ENCODE measurements at places on chromosomes 12 and 14.

GRCh38 chr12:94228488-94228907, 80.1 kb downstream of the PLXNC1 start:
- DNase-seq: no peak

DNA sequence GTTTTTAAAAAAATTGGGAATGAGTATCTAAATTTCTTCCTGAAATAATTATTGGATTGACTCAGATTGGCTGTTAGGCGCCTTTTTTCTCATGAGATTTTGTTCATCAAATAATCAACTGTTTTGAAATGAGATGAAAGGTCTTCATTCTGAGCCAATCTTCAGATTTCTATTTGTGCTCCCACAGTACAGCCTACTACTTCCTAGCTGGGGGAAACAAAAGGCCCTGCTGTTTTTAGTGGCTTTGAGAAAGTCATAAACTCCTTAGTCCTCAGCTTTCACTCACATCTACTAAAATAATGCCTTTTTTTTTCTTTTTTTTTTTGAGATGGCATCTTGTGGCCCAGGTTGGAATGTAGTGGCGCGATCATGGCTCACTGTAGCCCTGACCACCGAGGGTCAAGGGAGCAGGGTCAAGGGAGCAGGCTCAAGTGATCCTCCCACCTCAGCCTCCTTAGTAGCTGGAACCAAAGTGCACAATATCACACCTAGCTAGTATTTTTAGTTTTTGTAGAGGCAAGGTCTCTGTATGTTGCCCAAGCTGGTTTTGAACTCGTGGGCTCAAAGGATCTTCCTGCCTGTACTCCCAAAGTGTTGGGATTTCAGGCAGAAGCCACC, 15.2 kb downstream of the NACA start:
- no peak for DNase-seq

DNA sequence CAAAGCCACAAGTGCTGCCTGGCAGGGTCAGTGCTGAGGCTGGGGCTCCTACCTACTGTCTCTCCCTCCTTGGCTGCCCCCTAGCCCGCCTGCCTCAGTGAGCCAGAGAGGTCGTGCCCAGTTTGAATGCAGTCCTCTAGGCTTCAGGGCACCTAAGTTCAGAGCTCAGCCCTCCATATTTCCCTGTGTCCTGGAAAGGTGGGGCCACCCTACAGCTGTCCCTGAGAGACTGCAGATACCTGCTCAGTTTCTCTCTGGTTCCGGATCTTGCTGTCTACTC, 142.6 kb downstream of the CALM1 start:
- no peak for DNase-seq

DNA sequence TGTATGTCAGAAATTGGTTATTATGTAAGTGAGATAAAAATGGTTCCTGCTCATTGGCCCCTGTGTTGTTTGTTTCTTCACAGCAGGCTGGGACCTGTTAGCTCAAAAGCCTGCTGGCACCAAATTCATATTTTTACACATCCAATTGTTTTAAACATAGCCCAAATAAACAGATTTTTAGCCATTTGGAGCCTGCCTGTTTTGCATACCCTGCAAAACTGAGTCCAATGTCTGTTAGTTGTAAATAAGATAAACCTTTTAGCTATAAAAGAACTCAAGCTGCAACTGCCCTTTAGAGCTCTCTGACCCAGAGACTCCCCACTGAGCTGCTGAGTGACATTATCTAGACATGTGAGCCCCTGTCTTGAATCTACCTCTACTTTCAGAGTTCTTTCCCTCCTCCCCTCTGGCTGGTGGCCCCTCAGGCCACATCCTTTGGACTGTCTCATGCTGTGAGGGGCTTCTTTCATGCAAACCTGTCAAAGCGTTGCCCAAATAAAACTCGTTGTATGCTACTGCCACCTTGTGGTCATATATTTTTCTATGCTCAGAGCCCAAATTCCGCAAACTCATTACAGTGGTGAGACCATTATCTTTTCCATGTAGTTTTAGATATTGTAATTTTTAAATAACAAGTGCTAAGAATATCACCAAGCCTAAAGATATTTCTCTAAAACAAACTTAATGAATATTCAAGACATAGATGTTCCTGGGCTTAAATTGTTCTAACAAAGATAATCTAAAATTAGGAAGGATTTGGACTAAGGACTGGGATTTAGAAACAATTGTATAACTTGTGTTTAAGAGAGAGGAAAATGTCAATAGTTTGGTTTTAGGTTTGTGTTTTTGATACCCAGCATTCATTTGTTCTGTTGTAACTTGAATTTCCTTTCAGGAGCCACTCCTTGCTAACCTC, 337.9 kb downstream of the AACS start:
- DNase-seq: peak; percentile 48

DNA sequence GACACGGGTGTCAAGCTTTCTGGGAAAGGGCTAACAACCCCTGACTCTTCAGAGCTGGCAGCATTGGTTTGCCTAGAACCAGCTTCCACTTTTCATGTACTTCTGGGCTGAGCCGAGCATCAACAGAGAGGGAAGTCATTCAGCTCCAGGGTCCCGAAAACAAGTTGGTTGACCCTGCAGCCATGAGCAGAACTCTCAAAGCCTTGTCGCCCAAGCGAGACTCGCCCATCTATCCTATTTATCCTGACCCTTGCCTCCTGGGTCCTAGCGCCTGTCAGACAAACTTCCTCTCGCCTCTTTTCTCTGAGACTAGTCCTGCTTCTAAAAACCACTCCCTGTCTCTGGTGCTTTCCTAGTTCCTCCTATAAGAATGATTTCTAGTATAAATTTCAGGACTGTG, 47.9 kb downstream of the ASCL4 start:
- no peak for DNase-seq

DNA sequence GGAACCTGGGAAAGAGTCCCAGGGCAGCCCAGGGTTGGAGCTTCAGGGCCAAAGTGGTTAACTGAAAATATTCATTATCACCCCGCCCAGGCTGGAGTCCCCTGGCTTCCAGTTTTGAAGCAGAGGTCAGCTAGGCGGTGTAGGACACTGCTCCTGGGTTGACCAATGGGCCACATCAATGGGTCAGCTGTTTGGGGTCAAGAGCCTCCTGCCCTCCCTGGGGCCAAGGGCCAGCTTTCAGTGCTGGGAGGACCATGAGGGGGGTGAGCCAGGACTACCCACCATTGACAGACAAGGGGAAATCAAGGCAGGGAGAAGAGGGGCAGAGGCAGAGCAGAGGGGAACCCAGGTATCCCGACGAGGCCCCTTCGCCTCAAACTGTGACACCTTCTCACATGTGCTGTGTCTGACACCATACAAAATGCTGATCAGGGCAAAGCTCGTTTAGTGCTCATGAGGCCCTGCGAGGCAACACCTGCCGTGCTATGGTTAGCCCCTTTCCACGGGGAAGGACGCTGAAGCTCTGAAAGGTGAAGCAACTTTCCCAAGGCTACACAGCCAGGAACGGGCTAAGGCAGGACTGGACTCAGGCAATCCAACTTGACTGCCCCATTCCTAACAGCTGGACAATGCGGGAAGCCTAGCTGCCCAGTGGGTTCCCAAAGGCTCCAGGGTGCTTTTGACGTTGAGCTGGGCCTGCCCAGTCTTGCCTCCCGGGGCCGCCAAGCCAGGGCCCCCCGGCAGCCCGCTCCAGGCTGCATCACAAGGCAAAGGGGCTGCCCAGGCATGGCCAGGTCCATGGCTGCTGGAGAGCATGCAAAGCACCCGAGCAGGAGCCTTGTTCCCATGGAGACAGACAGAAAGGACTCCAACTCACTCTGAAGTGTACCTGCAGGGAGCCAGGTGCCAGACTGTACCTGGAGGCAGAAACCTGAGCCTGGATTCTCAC, 2.0 kb downstream of the SYNE3 start:
- no peak for DNase-seq

DNA sequence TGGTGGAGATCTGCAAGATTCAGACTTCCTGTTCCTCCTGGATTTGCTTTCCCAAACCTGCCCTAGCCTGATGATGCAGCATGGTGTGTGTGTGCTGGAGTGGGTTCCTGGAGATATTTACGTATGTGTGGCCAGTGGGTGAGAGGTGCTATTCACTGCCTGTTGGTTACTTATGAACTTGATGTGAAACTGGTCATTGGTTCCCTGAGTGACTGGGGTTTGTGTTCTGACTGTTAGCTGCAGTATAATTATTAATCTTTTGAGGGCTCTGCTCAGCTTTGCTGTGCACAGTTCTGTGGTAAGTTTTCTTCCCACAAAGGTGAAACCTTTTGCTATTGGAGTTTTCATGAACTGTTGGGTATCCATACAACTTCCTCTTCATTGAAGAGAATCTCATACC, 541.8 kb upstream of the FBXO33 start:
- no peak for DNase-seq

- no peak for DNase-seq
Observed at GRCh38 chr14:68807987-68808386, 15.1 kb upstream of the ZFP36L1 start.

DNA sequence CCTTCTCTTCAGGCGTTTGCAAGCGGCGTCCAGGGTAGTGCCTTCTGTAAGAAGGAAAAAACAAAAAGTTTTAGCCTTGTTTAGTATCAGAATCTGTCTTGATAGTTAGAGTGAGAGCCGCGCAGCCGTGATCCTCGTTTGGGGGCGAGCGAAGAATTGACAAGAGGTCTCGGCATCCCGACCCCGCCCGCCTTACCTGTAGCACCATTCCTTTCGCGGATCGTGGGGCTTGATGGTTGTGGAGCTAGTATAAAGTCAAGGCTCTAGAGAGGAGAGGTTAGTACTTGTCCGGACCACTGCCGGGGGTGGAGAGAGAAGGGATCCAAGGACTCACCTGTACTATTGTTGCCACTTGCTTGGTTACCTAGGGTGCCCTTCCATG, 494 bp downstream of the TMTC3 start:
- DNase-seq: no peak

GRCh38 chr14:31505411-31505810, 17.6 kb upstream of the GPR33 start:
- no peak for DNase-seq

- DNase-seq: peak; percentile 59
Observed at GRCh38 chr12:18145924-18146323, 55.9 kb upstream of the RERGL start.

GRCh38 chr12:15196678-15197505, 24.3 kb downstream of the RERG start:
- no peak for DNase-seq

DNA sequence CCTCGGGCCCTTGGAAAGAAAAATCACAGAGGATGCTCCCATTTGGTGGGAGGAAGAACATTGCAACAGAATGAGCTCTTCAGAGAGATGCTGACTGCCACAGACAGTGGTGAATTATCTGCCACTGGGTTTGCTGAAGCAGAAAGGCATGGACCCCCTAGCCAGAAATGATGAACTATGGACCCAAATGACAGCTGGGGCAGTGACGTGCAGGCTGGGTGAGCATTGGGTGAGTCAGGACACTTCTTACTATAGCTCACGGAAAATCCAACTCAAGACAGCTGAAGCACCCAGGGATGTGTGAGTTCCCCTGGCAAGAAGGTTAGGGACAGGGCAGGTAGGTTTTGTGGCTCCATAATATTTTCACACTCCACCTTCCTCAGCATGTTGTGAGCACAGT, 993.2 kb downstream of the BCL11B start:
- DNase-seq: no peak

GRCh38 chr12:43840338-43840737, 4.5 kb downstream of the TMEM117 start:
- DNase-seq: no peak

- no peak for DNase-seq
Observed at GRCh38 chr14:66295386-66295785, 190.8 kb upstream of the CCDC196 start.

DNA sequence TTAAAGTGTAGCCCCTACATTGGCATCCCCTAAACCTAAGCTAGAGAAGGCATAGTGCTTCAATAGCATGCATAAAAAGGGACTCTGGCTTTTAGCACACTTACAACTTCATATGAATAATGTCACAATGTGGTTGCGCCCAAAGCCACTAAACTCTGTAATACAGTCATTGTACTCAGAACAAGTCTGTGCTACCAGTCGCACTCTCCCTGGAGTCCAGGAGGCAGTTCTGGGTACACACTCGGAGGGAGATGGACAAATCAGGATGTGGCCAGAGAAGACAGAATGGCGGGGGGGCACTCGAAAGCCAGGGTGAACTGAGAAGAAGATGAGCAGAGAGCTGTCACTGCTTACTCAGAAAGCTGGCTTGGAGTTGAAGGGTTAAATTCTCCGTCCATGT, 10.6 kb downstream of the SAMD4A start:
- DNase-seq: no peak

GRCh38 chr12:20260851-20261250, 107.5 kb upstream of the PDE3A start:
- DNase-seq: peak; percentile 62

DNA sequence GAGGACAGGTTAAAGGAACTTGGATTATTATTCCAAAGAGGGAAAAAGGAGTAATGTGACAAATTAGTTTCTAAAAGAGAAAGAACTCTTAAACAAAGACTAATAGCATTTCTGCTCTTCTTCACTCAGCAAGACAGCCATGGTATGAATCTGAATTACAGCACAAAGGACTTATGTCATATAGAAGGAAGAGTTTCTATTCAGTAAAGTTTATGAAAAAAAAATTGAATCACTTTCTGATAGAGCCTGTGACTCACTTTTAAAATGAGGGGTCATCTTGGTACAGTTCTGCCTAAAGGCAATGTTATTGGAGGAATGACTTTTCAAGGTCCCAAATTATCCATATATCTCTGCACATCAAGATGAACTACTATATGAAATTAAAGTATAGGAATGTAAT, 101.7 kb downstream of the DUSP6 start:
- DNase-seq: no peak

DNA sequence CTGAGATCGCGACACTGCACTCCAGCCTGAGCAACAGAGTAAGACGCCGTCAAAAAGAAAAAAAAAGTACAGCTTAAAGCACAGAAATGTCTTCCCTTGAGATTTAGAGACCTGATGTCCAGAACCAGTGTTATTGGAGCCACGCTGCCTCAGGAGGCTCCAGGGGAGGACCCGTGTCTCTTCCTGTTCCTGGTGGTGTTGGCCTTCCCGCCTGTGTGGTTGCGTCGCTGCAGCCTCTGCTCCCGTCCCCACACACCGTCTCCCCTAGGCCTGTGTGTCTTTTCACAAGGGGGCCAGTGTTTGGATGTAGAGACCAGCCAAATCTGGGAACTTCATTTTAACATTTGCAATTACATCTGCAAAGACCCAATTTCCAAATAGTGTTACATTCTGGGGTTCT, 8.6 kb upstream of the FBRSL1 start:
- DNase-seq: no peak

DNA sequence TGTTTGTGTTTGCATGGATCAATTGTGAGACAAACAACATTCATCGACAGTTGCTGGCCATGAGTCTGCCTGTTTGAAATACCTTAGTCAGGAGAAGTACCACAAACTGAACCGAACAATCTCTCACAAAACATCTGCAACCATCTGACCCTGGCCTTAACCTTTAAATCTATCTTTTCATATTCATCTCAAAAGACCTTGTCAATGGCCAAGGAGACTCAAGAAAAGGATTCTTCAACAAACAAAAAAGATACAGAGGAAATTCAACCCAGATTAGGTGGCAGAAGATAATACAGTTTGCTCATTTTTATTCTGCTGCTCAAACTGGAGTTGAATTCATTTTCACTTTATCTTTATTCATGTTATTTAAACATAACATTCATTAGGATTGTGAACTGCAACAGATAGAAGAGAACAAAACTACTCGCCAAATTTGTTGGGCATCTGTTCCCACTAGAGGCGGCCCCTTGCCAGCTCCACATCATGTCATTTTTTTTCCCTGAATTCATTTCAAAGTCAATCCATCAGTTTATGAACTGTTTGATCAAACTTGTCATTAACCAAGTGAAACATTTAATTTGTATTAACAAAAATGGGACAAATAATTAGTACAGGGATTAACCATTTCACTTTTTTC, 152.3 kb upstream of the OTX2 start:
- no peak for DNase-seq

- DNase-seq: no peak
Observed at GRCh38 chr12:54189198-54189539, 384 bp upstream of the SMUG1 start.

Measured in SK-N-MC (cell line).